BE2C (cell line): ENCODE measurements at places on chromosomes 1 and 21.

- DNase-seq, result no peak
Measured at GRCh38 chr1:1011396-1011949, 1.8 kb upstream of the ISG15 start.

DNA sequence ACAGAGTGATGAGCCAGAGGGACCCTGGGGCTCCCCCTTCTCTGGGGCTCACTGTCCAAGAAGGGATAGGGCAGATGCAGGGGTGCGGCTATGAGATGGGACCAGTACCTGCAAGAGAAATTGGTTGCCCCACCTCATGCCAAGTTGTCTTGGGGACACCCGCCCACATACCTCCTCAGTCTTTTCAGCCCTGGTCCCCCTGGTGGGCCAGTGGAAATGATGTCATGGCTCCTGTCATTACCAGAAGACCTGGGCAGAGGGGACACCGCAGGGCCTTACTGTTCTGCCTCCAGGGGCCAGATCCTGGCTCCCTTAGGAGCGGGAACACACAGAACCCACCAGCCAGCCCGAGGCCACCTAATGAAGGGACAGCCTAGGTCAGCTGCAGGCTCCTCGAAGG is 63.2 kb downstream of the CDK18 start:
- no peak for DNase-seq

DNA sequence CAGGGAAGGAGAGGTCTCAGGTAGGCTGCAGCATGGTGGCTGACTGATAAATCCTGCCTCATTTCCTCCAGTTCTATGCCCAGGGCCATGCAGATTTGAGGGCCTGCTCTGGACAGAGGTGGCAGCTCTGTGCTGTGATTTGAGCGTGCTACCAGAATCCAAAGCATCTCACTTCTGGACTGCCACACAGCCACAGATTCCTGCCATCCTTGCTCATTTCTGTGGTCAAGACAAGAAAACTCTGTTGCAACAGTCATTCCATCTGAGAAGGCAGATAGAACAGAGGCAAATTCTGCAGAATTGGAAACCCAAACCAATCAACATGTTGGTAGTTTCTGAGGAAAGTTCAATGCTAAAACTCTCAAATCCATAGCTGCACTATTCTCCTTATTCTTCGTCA is 102.8 kb upstream of the GALNT2 start:
- DNase-seq, result no peak

GRCh38 chr1:39499668-39500067 is 8.2 kb downstream of the BMP8A start:
- DNase-seq, result no peak

DNA sequence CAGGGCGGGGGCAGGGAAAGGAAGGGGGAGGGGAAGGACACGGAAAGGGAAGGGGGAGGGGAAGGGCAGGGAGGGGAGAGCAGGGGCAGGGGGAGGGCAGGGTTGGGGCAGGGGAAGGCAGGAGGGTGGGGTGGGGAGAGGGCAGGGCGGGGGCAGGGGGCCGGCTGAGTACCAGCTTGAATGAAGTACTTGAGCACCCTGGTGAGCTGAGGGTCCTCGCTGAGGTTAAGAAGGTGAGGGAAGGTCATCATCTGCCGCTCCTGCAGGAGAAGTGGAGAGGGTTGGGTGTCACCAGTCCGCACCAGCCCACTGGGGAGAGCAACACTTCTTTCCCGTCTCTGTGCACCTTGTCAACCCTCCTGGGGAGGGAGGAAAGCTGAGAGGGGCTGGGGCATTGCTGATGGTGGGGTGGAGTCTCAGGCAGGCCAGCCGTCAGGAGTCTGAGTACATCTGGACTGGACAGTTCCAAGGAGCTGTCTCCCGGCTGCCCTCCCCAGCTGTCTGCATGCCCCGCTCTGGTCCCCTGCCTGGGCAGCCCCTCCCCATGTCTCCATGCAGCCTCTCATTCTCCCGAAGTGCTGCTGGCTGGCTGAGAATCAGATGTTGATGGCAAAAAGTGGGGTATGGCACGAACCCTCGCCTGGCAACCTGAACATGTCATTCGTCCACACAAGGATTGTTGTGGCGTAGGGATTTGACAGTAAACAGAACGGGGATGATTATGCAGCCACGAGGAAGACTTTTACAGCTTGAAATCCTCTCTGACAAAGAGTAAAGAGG is 70.0 kb downstream of the SCCPDH start:
- no peak for DNase-seq

- no peak for DNase-seq
Measured at GRCh38 chr1:31696242-31696641, 7.6 kb downstream of the COL16A1 start.

DNA sequence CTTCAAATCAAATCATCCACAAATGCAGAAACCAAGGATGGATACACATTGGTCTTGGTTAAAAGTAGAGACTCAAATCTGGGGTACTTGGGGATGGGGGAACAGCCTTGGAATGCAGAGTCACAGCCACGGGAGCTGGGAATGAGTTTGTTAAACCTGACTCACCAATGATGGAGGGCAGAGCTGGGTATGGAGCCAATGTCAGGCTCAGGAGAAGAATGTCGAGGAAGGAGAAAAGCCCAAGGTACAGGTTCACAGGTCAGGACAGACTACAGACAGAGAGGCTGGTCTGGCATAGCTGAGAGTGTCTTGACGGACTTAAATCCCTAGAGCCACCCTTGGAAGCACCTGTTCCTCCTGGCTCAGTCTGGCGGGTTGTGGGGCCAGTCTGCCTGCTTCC is 237.6 kb downstream of the NTNG1 start:
- DNase-seq, result no peak

DNA sequence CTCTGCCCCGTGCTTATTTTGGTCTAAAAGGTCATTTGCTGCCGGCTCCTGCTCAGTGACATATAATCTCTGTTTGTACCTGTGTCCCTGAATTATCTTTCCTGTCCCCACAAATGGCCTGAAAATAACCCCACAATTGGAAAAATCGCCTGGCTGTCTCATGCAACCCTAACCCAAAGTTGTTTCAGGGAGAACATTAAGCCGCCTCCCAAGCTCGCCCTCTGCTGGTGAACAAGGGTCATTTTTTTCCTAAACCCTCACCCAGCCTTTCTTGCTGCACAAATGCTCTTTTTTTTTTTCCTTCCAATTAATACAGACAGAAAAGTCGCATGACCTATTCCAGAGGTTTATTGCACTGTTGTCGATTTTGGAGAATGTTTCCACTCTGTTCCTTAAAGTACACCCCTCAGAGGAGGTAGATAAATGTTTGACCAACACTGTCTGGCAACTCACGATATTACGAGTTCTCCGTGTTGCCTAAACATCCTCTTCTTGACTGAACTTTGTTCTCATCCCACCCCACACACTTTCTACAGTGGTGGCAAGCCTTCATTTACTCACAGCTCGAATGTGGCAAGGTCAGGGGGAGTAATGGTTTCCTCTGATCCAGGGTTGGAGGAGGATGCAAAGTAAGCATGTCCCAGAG is 148.7 kb downstream of the ZZZ3 start:
- DNase-seq, result peak; percentile 52

- no peak for DNase-seq
Measured at GRCh38 chr1:54325284-54325683, 80.9 kb downstream of the SSBP3 start.

- DNase-seq, result no peak
Measured at GRCh38 chr1:162772571-162773154, 17.8 kb upstream of the HSD17B7 start.

DNA sequence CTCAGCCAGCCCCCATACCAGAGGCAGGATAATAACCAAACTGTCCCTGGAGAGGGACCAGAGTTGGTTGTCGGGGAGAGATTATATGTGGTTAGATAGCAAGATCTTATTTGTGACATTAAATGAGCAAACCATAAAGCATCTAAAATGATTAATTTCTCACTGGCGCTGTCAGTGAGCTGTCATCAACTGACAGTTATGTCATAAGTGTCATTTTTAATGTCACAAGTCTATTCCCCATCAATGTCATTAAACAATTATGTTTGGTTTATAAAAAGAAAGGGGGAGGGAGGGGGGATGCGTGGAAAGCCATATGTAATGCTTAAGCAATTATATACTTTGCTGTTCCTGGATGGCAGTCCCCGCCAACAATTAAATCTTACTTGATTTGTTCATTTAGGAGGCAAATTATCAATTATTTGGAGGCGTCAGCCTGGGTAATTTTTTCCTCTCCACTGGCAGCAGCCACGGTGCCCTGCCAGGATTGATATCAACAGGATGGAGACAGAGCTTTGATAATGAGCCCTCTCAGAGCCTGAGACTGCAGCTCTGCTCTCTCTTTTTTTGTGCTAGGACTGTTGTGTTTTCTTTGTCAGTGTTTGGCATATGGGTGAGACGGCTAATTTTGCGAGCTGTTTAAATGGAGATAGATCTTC is 333.6 kb upstream of the CAMK1G start:
- DNase-seq, result peak; percentile 43

DNA sequence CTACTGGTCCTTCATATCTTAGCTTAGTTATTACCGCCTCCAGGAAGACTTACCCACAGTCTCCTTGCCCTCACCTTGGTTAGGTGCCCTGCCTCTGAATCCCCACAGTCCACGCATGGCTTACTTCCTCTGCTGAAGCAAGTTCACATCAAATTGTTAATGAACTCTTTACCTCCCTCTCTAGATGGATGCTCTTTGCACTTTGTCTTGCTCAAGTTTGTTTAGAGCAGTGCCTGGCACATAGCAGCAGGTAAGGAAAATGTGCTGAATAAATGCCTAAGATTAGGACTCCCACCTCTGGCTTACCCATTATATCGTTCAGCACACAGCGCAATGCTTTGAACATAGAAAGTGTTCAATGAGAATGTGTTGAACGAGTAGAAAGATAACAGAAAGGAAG is 90.5 kb downstream of the BEND5 start:
- DNase-seq, result no peak

DNA sequence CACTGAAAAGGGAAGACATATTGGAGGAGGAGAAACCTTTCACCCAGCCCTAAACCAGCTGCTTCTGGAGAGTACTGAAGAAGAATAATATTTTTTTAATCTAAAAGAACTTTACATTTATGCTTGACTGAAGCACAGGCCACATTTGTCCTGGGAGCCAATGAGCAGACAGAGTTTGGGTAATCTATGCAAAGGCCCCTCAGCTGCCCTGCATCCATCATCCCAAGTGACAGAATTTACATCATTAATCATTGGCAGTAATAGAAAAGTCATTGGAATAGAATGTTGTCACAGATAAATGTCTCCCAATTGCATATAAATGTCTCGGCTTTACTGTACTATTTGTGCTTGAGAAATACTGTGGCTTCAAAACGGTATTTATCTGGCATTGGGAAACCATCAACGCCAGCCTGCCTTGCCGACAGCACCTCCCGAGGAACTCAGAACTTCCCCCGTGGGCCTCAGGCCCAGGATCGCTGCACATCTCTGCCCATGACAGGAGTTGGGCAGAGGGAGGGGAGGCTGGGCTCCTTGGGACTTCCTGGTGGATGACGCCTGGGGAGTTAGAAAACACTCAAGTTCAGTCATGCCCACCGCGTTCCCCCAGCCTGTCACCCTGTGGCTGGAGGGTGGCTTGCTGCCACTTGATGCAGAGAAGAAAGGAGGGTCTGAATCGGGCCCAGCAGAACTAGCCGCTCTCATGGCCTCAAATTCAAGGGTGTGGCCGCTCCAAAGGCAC is 133.1 kb downstream of the CAMTA1 start:
- no peak for DNase-seq

DNA sequence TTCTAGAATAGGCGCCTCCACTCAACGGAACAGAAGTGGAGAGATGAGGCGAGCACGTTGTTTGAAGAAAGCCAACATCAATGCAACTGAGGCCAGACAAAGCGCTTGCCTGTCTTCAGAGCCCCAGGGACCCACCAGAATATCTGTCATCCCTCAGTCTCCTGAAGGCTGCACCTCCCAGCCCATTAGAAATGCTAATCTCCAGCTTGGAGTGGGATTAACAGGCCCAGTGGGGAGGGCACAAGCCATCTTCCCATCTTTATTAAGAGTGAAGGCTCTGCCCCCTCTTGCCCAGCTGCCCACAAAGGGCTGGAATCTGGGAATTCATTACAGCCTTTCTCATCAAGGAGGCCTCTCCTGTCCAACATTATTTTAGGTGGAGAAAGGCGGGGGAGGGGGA is 16.8 kb upstream of the CNTN2 start:
- no peak for DNase-seq

GRCh38 chr1:26181586-26182382 is 4.5 kb downstream of the CNKSR1 start:
- DNase-seq, result no peak

GRCh38 chr1:42935971-42936308 is 22.7 kb downstream of the SLC2A1 start:
- DNase-seq, result no peak

DNA sequence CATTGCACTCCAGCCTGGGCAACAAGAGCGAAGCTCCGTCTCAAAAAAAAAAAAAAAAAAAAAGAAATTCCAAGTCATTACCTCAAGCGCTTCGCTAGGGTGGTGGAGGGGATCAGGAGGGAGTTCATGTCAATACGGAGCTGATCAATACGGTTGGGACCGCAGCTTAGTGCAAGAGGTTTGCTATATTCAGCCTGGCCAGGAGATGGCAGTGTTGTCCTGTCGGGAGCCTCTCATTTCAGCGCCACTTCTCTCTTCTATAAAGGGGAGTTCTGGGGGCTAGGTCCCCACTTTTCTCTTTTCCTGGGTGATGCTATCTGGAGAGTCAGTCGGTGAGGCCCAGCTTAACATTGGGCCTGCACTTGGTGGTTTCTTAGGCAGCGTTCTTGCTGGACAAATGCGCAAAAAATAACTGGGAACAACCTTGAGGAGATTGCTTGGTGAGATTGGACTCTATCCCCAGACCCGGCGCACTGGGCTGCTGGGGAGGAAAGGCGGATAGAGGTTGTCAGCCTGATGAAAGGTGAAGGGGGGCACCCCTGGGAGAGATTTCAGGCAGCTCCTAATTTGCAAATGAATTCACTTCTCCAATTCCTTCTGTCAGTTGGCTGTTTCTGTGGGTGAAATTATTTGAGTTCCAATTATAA is 40.4 kb downstream of the KIAA0040 start:
- peak; percentile 64 for DNase-seq

DNA sequence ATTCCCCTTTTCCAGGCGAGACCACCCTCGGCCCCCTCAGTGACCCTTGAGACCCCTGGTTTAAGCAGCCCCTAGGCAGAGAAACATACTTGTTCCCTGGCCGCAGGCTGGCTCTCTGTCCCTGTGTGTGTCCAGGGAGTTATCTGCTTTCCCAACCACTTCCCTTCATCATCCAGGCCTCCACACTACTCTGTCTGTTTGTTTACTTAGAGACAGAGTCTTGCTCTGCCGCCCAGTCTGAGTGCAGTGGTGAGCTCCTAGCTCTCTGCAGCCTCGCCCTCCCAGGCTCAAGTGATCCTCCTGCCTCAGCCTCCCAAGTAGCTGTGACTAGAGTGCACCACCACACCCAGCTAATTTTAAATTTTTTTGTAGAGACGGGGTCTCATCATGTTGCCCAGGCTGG is 5.8 kb upstream of the VWA1 start:
- DNase-seq, result no peak
